ENCODE measurements at places on chromosomes 5 and 9.

DNA sequence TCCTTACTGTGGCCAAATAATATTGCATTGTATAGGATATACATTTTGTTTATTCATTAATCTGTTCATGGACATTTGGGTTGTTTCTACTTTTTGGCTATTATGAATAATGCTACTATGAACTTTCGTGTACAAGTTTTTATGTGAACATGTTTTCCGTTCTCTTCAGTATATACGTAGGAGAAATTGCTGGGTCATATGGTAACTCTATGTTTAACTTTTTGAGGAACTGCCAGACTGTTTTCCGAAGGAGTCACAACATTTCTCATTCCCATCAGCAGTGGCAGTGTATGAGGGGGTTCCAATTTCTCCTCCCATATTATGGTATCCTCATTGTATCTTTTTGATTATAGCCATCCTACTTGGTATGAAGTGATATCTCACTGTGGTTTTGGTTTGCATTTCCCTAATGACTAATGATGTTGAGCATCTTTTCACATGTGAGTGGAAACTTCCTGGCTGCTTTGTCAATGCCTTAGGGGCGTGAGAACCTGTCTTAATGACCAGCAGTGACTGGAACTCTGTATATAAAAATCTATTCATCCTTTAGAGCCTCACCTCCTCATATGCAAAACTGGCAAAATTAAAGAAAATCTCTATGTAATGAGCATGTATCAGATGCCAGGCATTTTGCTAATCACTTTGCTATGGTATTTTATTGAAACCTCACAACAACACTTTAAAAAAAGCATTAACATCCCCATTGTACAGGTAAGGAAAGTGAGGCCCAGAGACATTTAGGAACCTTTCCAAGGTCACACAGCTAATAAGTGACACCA is 47.8 kb upstream of the TGFBR1 start:
- no peak for DNase-seq

DNA sequence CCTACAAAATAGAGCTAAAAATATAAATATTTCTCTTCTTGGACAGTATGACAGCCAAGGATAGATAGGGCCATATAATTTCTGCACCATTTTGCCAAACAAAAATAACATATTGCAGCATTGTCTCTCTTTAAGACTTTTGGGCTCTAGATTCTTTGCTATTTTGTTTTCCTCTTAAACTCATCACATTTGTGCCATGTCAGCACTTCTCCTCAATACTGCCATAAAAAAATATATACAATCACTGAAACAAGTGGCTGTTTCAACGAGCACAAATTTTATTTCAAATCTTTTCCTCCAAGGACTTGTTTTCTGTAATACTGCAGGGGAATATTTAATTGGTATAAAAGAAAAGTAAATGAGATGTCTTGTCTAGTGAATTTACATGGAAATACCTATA is 1570.0 kb upstream of the NUDT12 start:
- no peak for DNase-seq

GRCh38 chr9:91842358-91843049 is 107.5 kb downstream of the ROR2 start:
- no peak for DNase-seq

GRCh38 chr9:34994260-34994899 is 4.8 kb downstream of the DNAJB5 start:
- DNase-seq = peak; percentile 49

DNA sequence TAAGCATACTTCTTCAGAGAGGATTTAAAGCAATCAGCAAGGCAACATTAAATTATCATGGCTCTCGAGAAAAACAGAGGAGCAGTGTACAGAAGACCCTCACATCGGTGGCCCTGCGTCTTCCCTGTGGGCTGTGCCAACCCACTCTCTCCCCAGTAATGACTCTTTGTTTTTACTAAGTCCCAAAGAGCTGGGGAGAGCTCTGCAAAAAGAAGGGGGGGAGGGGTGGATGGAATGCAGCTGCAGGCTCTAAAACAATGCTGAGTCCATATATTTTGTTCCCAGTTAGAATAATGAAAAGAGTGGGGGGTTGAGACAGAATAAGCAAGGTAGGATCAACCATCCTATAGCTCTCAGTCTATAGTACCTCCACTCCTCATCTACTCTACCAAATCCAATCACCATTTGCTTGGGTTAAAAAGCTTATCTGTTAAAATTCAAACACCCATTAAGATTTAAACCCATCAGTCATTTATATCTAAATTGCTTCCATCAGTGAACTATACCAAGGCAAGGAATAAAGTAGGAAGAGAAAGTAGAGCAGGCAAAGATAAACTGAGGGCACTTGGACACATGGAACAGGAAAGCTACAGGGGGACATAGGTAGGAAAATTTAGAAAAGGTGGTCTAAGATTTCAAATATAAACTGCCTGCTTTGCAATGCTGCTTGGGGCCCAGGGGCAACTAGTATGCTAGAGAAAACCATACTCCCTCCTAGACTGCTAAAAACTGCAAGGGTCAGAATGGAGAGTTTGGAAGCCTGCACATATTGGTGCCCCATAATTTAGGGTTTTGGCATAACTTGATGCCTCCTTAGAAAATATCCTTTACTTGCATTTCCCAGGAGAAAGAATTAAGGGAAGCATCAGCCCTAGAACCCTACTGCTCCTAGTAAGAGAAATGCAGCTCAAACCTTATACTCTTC is 20.6 kb downstream of the ELL2 start:
- no peak for DNase-seq

DNA sequence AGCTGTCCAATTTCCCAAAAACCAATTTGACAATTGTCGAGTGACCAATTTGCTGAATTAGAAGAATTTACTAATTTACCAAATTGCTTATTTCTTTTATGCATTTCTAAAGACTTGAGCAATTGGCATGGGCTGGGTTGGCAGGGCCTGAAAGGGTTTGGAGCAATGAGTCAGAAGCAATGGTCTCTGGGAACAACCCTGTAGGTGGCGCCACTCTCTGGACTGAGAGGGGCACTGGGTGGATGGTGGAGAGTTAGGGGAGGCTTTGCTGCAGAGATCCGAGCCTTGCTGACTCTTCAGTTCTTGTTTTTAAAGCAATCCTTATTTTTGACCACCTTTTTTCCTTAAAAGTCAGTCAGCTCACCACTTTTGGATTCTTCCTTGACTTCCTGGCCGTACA is 71.5 kb upstream of the RPS23 start:
- no peak for DNase-seq

DNA sequence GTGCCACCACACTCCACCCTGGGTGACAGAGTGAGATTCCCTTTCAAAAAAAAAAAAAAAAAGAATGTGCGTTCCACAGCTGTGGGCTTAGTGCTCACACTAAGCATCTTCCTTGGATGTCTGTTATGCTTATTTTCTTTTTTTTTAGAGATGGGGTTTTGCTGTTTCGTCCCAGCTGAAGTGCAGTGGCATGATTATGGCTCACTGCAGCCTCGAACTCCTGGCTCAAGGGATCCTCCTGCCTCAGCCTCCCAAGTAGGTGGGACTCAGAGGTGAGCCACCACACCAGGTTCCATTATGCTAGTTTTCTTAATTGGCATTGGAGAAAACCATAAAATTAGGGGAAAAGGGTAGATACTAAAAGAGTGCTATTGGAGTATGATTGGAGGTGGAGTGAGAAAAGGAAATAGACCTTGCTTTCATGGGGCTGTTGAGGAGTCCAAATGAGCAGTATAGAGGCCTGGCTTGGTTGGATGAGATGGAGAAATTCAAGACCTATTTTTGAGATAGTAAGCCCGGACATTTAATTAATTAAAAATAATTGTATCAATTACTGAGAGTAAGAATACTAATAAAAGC is 978 bp upstream of the BRD3OS start:
- no peak for DNase-seq

DNA sequence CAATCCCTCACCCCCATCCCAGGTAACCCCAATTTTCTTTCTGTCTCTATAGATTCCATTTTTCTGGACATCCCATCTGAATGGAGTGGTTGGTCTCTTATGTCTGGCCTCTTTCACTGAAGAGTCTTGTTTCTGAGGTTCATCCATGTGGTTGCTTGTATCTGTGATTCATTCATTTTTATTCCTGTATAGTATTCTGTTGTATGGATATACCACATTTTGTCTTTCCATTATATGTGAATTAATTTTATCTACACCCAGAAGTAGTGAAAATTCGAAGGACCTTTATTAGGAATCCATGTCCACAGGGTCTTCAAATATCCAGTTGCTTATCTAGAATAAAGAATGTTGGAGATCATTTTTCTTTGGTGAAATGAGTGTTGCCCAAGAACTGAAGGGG is 207.6 kb upstream of the MSX2 start:
- no peak for DNase-seq

DNA sequence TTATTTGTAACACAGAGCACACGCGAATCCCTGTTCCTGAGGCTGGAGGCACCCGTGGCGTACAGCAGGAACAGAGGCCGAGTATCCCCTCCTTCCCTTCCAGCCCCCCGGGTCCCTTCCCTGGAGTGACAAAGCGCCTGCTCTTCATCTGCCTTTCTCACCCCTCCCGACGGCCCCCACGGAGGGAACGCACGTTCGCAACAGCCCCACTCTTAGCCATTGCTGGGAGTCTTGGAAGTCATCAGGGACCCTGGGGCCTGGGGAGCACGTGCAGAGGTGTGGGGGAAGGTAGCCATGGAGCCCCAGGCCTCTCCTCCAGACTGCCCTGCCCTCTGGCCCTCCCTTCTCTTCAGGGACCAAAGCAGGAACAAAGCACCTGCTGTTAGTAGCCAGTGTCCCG is 2.5 kb downstream of the AGPAT2 start:
- no peak for DNase-seq

- no peak for DNase-seq
Measured at GRCh38 chr5:77995793-77996409, 219.8 kb upstream of the TBCA start.

GRCh38 chr5:30100148-30100713 is 1093.3 kb upstream of the CDH6 start:
- DNase-seq = peak; percentile 51

DNA sequence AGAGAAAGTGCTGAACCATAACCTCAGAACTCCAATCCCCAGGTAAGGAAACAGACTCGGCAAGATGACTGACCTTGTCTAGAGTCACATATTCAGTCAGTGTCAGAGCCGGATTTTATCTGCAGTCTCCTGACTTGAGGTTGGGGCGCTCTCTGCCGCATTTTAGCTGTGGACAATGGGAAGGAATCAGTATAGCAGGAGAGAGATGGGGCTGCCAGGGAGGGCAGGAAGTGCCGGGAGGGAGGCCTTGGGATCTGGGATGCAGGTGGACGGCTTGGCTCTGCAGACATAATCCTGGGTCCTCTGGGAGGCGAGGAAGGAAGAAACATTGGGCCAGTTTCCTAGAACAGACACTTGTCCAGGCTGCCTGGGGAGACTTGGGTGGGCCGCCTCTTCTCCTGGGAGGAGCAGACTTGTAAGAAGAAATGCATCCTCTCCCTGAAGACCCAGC is 39.7 kb upstream of the COL15A1 start:
- no peak for DNase-seq

GRCh38 chr9:27386571-27387091 is 89.7 kb upstream of the EQTN start:
- no peak for DNase-seq

DNA sequence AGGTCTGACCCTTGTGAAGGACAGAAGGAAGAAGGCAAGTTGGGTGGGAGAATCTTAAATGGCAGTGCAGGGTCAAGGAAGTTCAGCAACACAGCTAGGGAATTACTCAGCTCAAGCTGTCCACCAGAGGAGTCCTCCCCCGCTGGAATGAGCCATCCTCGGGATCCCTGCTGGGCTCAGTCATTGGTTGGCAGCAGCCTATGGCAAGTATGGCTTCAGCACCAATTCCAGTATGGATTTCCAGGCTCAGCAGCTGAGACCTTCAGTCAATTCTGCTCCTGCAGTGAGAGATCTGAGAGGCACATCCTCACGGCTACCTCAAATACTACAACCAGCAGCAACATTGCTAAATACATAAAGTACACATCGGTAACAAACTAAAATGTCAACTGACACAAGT is 280.6 kb upstream of the PIK3R1 start:
- no peak for DNase-seq

DNA sequence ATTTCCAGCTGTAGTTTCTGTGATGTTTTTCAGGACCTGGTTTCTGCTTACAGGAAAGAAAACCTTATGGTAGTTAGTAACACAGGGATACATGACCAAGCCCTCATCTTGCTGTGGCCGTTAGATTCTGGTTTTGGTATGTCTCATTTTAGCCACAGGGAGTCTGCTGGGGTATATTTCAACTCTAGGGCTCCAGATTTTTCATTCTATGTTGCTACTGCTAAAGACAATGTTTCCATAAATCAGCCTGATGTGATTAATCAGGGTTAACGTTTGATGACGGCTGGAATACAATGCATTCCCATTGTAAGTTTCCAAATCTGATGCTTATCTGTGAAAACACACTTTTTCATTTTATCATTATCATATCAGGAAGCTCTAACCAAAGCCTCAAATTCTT is 48.2 kb downstream of the P4HA2 start:
- no peak for DNase-seq

GRCh38 chr9:121883281-121884056 is 209.6 kb downstream of the TTLL11 start:
- no peak for DNase-seq

DNA sequence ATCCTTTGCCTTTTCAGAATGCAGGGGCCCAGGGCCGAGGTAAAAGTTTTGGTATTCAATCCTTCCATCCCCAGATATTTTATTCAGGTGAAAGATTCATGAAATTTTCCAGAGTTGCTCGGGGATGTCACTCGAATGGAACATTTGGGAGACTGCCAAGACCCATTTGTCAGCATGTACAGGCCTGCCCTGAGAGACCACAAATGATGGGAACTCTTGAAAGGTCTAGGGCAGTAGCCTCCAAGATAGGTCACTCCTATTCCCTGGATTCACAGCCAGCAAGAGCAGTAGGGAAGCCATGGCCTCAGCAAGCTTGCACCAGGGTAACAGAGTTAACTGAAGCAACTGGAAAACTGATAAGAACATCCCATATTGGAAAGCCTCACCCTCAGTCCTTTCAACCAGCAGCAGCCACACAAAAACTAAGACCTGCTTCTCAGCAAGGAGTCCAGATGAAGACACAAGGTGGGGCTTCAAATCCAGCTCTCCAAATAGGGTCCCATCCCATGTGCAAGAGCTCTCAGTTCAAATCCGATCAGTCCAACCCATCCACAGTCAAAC is 12.5 kb downstream of the CARD6 start:
- DNase-seq = peak; percentile 46

DNA sequence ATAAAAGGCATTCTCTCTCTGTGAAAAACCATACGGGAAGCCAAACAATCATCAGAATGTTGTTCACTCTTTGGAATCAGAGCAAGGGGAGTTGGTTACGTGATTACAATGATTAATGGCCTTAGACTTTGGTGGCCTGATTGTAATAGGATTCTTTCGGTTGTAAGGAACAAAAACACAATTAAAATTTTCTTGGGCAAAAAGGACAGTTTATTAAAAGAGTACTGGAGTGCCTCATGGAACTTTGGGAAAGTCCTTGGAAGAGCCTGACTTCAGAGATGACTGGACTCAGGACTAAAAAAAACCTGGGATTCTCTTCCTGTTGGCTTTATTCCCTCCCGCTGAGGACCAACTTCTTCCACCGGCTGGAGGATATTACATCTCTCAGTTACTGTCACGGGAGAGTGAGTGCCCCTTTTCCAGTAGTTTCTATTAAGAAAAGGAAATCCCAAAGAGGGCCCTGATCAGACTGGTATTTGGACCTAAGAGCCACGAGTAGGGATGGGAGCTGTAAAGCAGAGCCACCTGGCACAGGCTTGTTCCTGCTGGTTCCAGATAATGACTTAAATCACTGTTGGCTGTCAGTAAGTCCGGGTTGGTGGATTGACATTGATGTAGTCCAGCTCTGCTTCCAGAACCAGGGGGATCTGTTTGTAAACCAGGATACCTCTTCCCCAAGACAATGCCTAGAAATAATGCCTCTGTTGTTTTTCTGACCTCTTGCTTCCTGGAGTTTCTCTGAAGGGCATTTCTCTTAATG is 53.9 kb downstream of the CFAP95 start:
- DNase-seq = no peak
